Lung (tissue), 17 donors: ENCODE measurements at places on chromosomes 2 and 18. TPM values are rescaled to one million over a fixed set of nuclear protein-coding genes. Genes with fewer than 3 reads are reported as not detected.

Gene CDH7
- not detected for total RNA-seq

Gene CLEC4F
- 0.31 TPM for total RNA-seq

Gene AQP4
- total RNA-seq: 490 TPM

Gene MYO1B
- 286 TPM for total RNA-seq

Gene ONECUT2
- total RNA-seq: 0.06 TPM

Gene RGPD3
- 0.71 TPM for total RNA-seq

Gene C2orf72
- 0.65 TPM for total RNA-seq

Gene ITGB6
- 46.3 TPM for total RNA-seq

Gene SIX3
- total RNA-seq: not detected

Gene UGT1A8
- 0.26 TPM for total RNA-seq

GRCh38 chr2:188798159-188798558, 176.0 kb upstream of the COL3A1 start:
- peak; percentile 44 for DNase-seq
- H3K27me3 ChIP-seq: no peaks in the 10 kb centered on the region
- H3K36me3 ChIP-seq: no peaks in the 10 kb centered on the region
- no peaks in the 10 kb centered on the region for H3K4me1 ChIP-seq
- H3K27ac ChIP-seq: no peak overlapping the region

- peak; percentile 12 for DNase-seq
- H3K27me3 ChIP-seq: no peaks in the 10 kb centered on the region
- no peaks in the 10 kb centered on the region for H3K36me3 ChIP-seq
- H3K4me1 ChIP-seq: no peaks in the 10 kb centered on the region
- H3K27ac ChIP-seq: no peak overlapping the region
- no peak overlapping the region for H3K4me3 ChIP-seq
Observed at GRCh38 chr2:119940856-119941255, 72.0 kb upstream of the EPB41L5 start.

- H3K27me3 ChIP-seq: no peaks in the 10 kb centered on the region
- H3K4me3 ChIP-seq: no peak overlapping the region
- no peaks in the 10 kb centered on the region for H3K4me1 ChIP-seq
- H3K27ac ChIP-seq: no peak overlapping the region
- H3K36me3 ChIP-seq: no peaks in the 10 kb centered on the region
- no peak for DNase-seq
Observed at GRCh38 chr2:109355192-109355843, 226.3 kb downstream of the SH3RF3 start.

GRCh38 chr18:58970943-58971790, 106.5 kb downstream of the ZNF532 start:
- H3K4me1 ChIP-seq: peaks cover 10% of the 10 kb centered on the region
- H3K27me3 ChIP-seq: no peaks in the 10 kb centered on the region
- H3K36me3 ChIP-seq: peaks cover 8% of the 10 kb centered on the region

DNA sequence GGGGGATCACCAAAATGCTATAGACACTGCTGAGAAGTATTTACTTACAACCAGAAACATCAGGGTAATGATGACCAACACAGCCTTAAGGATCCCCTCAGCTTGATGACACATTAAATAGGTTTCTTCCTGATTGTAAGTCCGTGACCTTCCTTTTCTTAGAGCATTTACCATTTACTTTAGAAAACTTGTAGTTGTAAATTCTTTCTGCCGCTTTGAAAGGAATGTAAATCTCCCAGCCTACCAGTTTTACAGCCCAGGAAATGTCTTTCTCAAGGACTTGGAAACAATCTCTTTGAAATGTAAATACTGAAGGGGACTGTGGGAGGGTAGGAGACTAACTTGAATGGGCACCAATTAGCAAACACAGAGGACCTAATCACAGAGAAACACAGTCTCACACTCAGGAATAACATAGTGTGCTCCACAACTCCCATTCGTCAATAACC, 278.6 kb downstream of the DSC3 start:
- H3K36me3 ChIP-seq: no peaks in the 10 kb centered on the region
- DNase-seq: peak; percentile 38
- peaks cover 5% of the 10 kb centered on the region for H3K4me1 ChIP-seq
- H3K27ac ChIP-seq: no peak overlapping the region
- no peaks in the 10 kb centered on the region for H3K27me3 ChIP-seq

GRCh38 chr18:48356151-48356745, 52.9 kb downstream of the ZBTB7C start:
- no peak overlapping the region for H3K4me3 ChIP-seq
- no peak for DNase-seq
- H3K27me3 ChIP-seq: no peaks in the 10 kb centered on the region
- no peaks in the 10 kb centered on the region for H3K4me1 ChIP-seq

- no peak for DNase-seq
- no peaks in the 10 kb centered on the region for H3K36me3 ChIP-seq
- no peak overlapping the region for H3K4me3 ChIP-seq
- H3K4me1 ChIP-seq: no peaks in the 10 kb centered on the region
Observed at GRCh38 chr2:167438206-167438605, 549.9 kb downstream of the XIRP2 start.

DNA sequence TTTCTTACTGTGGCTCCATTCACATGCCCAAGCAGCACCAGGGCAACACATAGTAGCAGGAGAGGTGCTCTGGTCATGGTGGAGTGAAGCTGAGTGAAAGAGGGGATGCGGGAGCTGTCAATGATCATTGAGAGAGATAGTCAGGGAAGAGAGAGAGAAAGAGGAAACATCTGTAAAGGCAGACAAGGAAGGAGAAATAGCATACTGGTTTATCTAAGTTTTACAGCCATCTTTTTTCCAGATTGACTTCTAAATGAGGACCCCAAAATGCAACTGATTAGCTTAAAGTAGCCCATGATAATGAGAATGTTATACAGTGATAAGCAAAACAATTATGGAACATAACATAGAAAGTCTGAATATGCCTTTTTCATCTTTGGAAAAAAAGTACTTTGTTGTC, at the start of gene C2orf66:
Gene C2orf66, minus strand, starts transcription at position 96 of the 400 bp plus-strand sequence. Its CDS starts 19 bp downstream, at position 77.
- H3K4me3 ChIP-seq: no peak within 1 kb of the TSS
- no peaks in the 10 kb centered on the region for H3K36me3 ChIP-seq
- H3K27ac ChIP-seq: no peak within 1 kb of the TSS
- H3K4me1 ChIP-seq: no peaks in the 10 kb centered on the region
- DNase-seq: no peak

DNA sequence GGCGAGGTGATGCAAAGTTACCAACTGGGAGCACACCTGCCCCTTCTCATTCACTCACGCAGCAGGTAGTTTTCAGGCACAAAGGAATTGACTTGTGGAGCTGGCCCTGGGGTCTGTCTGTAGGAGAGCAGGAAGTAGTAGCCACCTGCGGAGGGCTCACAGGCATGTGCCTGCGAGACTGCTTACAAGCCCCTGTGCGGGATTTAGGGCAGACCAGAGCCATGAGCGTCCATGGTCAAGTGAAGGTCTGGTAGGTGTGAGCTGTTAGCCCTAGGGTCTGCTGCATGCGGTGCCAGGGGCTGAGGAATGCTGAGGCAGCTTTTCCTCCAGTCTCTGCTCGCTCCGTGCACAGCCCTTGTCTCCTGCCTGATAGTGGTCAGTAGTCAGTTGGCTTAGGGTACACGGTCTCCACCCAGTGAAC, 18.9 kb downstream of the INPP4A start:
- H3K27ac ChIP-seq: peak overlapping the region; percentile 71
- no peak overlapping the region for H3K4me3 ChIP-seq
- no peaks in the 10 kb centered on the region for H3K36me3 ChIP-seq
- H3K27me3 ChIP-seq: no peaks in the 10 kb centered on the region
- peaks cover 13% of the 10 kb centered on the region for H3K4me1 ChIP-seq
- DNase-seq: no peak

GRCh38 chr2:226727251-226727650, 72.4 kb downstream of the IRS1 start:
- H3K27me3 ChIP-seq: no peaks in the 10 kb centered on the region
- peaks cover 4% of the 10 kb centered on the region for H3K4me1 ChIP-seq
- DNase-seq: no peak
- H3K4me3 ChIP-seq: no peak overlapping the region
- no peaks in the 10 kb centered on the region for H3K36me3 ChIP-seq
- H3K27ac ChIP-seq: no peak overlapping the region

- no peaks in the 10 kb centered on the region for H3K27me3 ChIP-seq
- H3K4me3 ChIP-seq: no peak overlapping the region
- H3K36me3 ChIP-seq: no peaks in the 10 kb centered on the region
- H3K27ac ChIP-seq: no peak overlapping the region
- DNase-seq: no peak
Observed at GRCh38 chr2:235206980-235207579, 255.3 kb downstream of the SH3BP4 start.
